ENCODE measurements at places on chromosomes 7 and 10.

- peaks cover 33% of the 10 kb centered on the region for H3K4me1 ChIP-seq
- DNase-seq = no peak
- peaks cover 10% of the 10 kb centered on the region for H3K27me3 ChIP-seq
- H3K4me3 ChIP-seq = no peak overlapping the region
These were observed 66.6 kb downstream of the CAV1 start for GRCh38 chr7:116591202-116592040.

DNA sequence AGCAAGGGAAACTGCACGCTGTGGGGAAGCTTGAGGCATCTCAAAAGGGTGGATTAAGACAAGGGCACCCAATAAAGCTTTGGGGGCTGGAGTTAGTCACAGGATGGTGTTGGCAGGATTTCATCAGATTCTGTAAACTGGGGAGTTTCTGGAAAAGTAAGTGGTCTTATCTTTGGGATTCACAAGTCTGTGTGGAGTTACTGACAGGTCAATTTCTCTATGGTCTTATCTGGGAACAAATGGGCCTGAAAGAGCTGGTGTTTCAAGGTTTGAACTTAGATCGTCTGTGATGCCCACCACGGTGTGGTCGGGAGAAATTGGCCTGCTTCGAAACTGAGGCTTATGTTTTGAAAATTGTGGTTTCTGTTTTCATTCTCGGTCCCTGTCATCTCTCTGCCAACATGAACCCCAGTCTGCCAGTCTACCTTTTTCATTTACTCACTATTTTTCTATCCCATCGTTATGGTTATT lies 23.8 kb upstream of the AOAH start:
- no peak overlapping the region for H3K4me3 ChIP-seq
- no peak overlapping the region for H3K27ac ChIP-seq
- H3K27me3 ChIP-seq = peaks cover 5% of the 10 kb centered on the region
- peaks cover 12% of the 10 kb centered on the region for H3K4me1 ChIP-seq
- no peaks in the 10 kb centered on the region for H3K36me3 ChIP-seq
- DNase-seq = no peak

DNA sequence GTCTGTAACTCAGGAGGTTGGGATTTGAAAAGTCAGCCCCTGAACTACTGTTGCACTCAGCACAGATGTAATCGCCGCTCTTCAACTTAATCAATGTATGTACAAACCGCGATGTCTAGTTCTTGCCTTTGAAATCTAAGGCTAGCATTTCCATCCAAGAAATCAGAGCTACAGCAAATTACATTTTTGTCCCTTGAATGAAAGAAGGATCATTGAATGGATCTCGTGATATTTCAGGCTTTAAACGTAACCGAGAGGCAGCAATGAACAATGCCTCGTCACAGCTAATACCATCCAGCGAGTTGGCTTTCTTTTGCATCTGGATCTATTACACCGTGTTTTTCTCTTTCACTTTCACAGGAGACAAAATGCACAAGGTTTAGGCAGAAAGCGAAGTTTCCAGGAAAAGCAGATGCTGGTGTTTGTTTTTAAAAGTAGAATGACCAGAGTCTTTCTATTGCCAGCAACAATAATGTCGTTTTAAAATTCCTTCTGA lies 5.5 kb downstream of the SKIDA1 start:
- DNase-seq = no peak
- H3K27ac ChIP-seq = peak overlapping the region; percentile 98
- peaks cover 74% of the 10 kb centered on the region for H3K4me1 ChIP-seq
- peaks cover 3% of the 10 kb centered on the region for H3K27me3 ChIP-seq

- H3K4me1 ChIP-seq = peaks cover 7% of the 10 kb centered on the region
- DNase-seq = no peak
- H3K27me3 ChIP-seq = peaks cover 24% of the 10 kb centered on the region
- H3K4me3 ChIP-seq = no peak overlapping the region
- no peaks in the 10 kb centered on the region for H3K36me3 ChIP-seq
These were observed 348.5 kb downstream of the TCERG1L start for GRCh38 chr10:130963052-130963393.

DNA sequence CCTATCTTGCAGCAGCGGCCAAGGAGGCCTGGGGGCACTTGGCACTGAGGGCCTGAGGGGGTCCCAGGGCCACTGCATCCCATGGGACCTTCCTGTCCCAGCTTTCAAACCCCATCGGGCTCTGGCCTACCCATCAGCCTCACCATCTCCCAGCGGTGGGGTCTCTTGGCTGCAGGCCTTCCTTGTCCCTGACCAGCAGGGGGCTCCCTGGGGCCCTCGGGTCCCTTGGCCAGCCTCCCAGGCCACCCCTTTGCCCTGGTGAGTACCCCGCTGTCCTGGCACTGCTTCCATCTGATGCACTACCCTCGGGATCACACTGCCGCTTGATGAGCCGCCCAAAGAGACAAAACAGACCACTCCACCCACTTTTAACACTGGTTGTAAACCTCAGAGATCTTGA lies 43.5 kb downstream of the YKT6 start:
- H3K4me3 ChIP-seq = no peak overlapping the region
- H3K4me1 ChIP-seq = peaks cover 7% of the 10 kb centered on the region
- no peaks in the 10 kb centered on the region for H3K36me3 ChIP-seq
- peaks cover 8% of the 10 kb centered on the region for H3K27me3 ChIP-seq
- peak; percentile 56 for DNase-seq

- H3K4me1 ChIP-seq = peaks cover 28% of the 10 kb centered on the region
- H3K4me3 ChIP-seq = no peak overlapping the region
- DNase-seq = no peak
- H3K27me3 ChIP-seq = peaks cover 6% of the 10 kb centered on the region
These were observed 265.9 kb downstream of the ELFN1 start for GRCh38 chr7:1936006-1936310.

DNA sequence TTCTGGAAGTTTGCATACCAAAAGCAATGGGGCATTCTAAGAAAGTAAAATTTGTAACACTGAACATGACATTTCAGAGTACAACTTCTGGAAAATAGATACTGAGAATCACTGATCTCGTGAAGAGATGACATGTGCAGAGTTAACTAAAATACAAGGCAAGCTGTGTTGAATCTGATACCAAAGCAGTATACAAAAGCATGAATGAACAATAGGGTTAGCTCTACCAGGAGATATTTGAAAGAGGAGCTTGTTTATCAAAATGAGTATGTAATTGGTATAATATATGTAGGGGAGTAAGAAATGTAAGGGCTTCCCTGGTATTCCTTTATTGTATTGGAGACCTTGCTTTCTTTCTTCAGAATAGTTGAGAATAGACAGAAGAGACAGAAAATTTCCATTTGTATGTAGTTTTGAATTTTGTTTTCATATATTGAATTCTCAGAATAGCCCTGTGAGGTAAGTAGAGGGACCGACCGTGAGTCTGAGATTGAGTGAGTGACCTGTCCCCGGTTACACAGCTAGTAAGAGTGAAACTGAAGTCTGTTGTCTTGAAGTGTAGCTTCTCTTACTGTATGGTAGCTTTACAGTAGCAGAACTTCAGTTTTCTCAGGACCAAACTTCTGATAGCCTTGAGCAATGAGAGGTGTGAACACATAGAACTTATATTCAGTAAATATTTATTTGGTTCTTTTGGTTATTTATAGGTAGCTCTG lies 5.0 kb downstream of the HBP1 start:
- H3K4me3 ChIP-seq = no peak overlapping the region
- peaks cover 22% of the 10 kb centered on the region for H3K4me1 ChIP-seq
- H3K36me3 ChIP-seq = peaks cover 16% of the 10 kb centered on the region
- no peak overlapping the region for H3K27ac ChIP-seq
- H3K27me3 ChIP-seq = no peaks in the 10 kb centered on the region

GRCh38 chr7:87628780-87629569 lies 777 bp downstream of the RUNDC3B start:
- peaks cover 43% of the 10 kb centered on the region for H3K27me3 ChIP-seq
- peak; percentile 51 for DNase-seq
- H3K4me3 ChIP-seq = peak overlapping the region; percentile 84
- H3K27ac ChIP-seq = no peak overlapping the region
- H3K4me1 ChIP-seq = peaks cover 6% of the 10 kb centered on the region

GRCh38 chr10:47425813-47426419 lies 41.8 kb upstream of the ZNF488 start:
- H3K4me1 ChIP-seq = peaks cover 16% of the 10 kb centered on the region
- no peak overlapping the region for H3K27ac ChIP-seq
- peaks cover 4% of the 10 kb centered on the region for H3K27me3 ChIP-seq
- no peaks in the 10 kb centered on the region for H3K36me3 ChIP-seq
- DNase-seq = no peak

DNA sequence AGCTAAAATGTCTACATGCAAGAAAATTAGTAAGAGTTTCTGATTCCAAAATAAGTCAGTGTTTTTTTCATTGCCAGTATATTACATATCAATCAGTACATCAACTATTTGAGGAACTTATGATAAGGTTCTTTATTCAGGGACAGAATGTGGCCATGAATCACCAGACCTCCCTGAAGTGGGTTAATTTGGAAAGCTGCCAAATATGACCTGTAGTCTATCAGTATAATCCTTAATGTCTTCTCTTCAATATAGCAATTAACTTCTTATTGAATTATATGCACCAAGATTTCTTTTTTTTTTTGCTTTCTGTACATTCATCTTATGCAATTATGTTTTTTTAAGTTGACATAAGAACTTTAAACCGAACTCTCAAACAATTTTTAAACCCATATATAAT lies 714.5 kb upstream of the POT1 start:
- H3K27ac ChIP-seq = no peak overlapping the region
- no peaks in the 10 kb centered on the region for H3K4me1 ChIP-seq
- H3K27me3 ChIP-seq = peaks cover 2% of the 10 kb centered on the region

- H3K4me3 ChIP-seq = no peak overlapping the region
- peaks cover 61% of the 10 kb centered on the region for H3K36me3 ChIP-seq
- no peak overlapping the region for H3K27ac ChIP-seq
- H3K27me3 ChIP-seq = no peaks in the 10 kb centered on the region
These were observed 129.1 kb upstream of the AMPH start for GRCh38 chr7:38760226-38760625.

DNA sequence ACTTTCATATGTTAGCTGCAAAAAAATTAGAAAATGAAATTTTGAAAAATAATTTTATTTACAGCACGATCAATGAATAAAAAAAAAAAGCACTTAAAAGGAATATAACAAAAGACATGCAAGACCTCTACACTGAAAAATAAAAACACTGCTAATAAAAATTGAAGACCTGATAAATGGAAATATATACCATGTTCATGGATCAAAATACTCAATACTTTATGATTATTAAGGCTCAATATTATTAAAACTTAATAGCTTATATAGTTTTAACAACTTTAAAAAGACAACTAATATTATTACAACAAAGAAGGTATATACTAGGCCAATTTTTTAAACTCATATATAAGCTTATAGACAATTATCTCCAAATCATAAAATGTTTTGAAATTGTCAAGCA lies 143.0 kb downstream of the GFRA1 start:
- DNase-seq = no peak
- no peak overlapping the region for H3K4me3 ChIP-seq
- H3K27ac ChIP-seq = no peak overlapping the region
- peaks cover 35% of the 10 kb centered on the region for H3K4me1 ChIP-seq
- peaks cover 8% of the 10 kb centered on the region for H3K27me3 ChIP-seq

DNA sequence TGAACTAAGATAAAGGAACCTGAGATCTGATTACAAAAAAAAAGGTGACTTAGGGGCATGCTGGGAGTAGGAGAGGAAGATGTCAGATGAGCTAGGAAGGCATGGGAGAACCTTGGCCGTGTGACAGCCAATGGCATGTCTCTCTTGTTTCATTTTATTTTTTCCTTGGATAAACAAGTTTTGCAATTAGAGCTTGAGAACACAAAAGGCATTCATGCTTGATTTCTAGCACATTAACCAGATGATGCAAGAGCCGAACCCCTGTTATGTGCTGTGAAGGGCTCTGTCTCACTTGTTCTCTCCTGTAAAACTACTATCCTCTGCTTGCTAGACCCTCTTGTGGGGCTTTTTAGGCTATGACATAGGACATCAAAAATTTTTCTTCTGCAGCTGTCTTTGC lies 134.3 kb upstream of the ASAH2 start:
- peaks cover 2% of the 10 kb centered on the region for H3K27me3 ChIP-seq
- no peak overlapping the region for H3K4me3 ChIP-seq
- no peak for DNase-seq
- no peak overlapping the region for H3K27ac ChIP-seq

DNA sequence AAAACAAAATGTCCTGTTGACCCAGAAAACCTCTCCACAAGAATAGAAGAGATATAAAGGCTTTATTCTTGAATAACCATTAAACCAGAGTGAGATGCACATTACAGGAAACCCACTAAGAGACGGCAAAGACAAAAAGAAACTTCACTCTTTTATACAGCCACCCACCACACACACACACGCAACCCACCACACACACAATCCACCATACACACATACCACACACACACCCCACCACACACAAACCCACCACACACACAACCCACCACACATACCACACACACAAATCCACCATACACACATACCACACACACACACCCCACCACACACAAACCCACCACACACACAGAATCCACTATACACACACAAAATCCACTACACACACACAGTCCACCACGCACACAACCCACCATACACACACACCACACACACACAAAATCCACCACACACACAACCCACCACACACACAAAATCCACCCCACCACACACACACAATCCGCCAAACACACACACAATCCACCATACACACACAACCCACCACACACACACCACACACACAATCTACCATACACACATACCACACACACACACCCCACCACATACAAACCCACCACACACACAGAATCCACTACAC lies 9.5 kb upstream of the REPIN1 start:
- H3K4me1 ChIP-seq = peaks cover 70% of the 10 kb centered on the region
- DNase-seq = no peak
- no peak overlapping the region for H3K4me3 ChIP-seq
- no peak overlapping the region for H3K27ac ChIP-seq

GRCh38 chr10:106997721-106998120 lies 166.8 kb downstream of the SORCS1 start:
- DNase-seq = no peak
- H3K4me3 ChIP-seq = no peak overlapping the region
- H3K36me3 ChIP-seq = no peaks in the 10 kb centered on the region
- H3K27ac ChIP-seq = no peak overlapping the region
- H3K4me1 ChIP-seq = no peaks in the 10 kb centered on the region
- no peaks in the 10 kb centered on the region for H3K27me3 ChIP-seq

- no peaks in the 10 kb centered on the region for H3K4me1 ChIP-seq
- H3K27ac ChIP-seq = peak overlapping the region; percentile 45
- peaks cover 83% of the 10 kb centered on the region for H3K36me3 ChIP-seq
- no peak for DNase-seq
These were observed 21.2 kb downstream of the KIF5B start for GRCh38 chr10:32035038-32035437.

GRCh38 chr10:124588736-124589490 lies 127.3 kb downstream of the LHPP start:
- peak overlapping the region; percentile 36 for H3K4me3 ChIP-seq
- H3K27ac ChIP-seq = no peak overlapping the region
- peaks cover 11% of the 10 kb centered on the region for H3K27me3 ChIP-seq
- peak; percentile 79 for DNase-seq

- peaks cover 49% of the 10 kb centered on the region for H3K4me1 ChIP-seq
- no peaks in the 10 kb centered on the region for H3K27me3 ChIP-seq
- peaks cover 36% of the 10 kb centered on the region for H3K36me3 ChIP-seq
- H3K4me3 ChIP-seq = no peak overlapping the region
These were observed 203.3 kb downstream of the DIP2C start for GRCh38 chr10:486206-486605.

All from nephron progenitor cell (in vitro differentiated cells).